Suppressor macrophage treated with lipopolysaccharide for 1 hour (primary cell): ENCODE measurements at places on chromosomes 12 and 14.

DNA sequence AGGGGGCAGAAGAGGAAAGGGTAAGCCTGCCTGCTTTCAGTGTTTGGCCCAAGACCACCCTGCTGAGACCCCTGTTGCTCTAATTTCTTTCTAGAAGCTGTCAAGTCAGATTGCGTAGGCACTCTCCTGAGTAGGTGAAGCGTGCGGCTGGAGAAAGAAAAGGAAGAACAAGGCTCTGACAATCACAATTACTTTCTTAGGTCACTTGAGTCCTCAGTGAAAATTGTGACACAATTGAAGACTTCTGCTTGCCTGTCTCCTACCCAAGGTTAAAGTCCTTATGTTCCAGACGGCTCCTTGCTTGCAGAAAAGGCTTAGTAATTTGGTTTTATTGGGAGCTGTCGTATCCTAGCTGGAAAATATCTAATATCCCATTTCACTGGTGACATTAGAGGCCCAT, 721 bp upstream of the CTSG start:
- peak; percentile 14 for DNase-seq

- DNase-seq, result no peak
These were observed 392.1 kb upstream of the DDHD1 start for GRCh38 chr14:53545217-53545616.

GRCh38 chr14:65972891-65973290, 513.3 kb upstream of the CCDC196 start:
- no peak for DNase-seq

- no peak for DNase-seq
These were observed 29.0 kb downstream of the CAPRIN2 start for GRCh38 chr12:30725739-30726138.

DNA sequence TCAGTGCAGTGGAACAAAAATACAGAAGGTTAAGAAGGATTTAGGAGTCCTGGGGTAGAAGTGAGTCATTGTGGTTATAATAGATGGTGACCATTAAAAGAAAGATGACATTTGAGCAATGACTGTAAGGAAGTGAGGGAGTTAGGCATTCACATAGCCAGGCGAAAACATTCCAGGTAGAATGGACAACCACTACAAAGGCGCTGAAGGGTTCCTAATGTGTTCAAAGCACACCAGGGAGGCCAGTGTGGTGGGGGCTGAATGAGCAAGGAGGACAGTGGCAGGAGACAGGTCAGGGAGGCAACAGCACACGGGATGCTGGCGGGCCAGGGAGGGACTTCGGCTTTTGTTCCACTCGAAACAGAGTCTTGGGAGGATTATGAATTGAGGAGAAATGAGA, 129.9 kb downstream of the NPAS3 start:
- no peak for DNase-seq

DNA sequence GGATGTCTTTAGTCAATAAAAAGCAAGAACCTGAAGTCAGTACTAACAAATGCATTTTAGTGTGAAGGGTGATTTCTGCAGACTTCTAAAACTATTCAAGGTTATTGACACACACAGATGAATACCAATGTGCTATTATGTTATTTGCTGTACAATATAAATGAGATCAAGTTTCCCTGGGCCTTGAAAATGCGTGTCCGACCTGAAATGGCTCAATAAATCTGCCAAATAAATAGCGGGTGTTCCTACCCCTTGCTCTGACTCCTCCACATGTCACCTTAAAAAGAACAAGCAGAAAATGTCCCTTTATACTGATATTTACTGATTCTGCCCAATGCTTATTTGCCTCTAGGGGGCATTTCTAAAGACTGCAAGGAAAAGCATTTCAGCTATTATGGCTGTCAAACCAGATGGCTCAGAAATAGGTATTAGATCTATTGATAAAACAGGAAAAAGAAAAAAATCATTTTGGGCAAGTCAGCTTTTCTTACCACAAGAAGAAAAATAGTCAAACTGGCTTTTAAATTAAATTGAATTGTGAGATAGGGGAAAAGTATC, 367.3 kb upstream of the KITLG start:
- no peak for DNase-seq

GRCh38 chr12:127606476-127607015, 660.4 kb upstream of the TMEM132C start:
- no peak for DNase-seq

- peak; percentile 39 for DNase-seq
These were observed 37.8 kb upstream of the PLBD1 start for GRCh38 chr12:14605401-14605989.

- DNase-seq, result no peak
These were observed 8.4 kb downstream of the B4GALNT1 start for GRCh38 chr12:57624441-57625220.

- DNase-seq, result peak; percentile 66
These were observed 25.7 kb upstream of the COCH start for GRCh38 chr14:30848449-30849240.

GRCh38 chr14:21631084-21631483, 3.7 kb downstream of the OR10G2 start:
- DNase-seq, result no peak

GRCh38 chr12:102468261-102468915, 12.0 kb downstream of the IGF1 start:
- DNase-seq, result no peak

GRCh38 chr12:47779301-47779942, 6.4 kb downstream of the SLC48A1 start:
- peak; percentile 86 for DNase-seq

GRCh38 chr12:2892246-2892645, 1.6 kb downstream of the TULP3 start:
- no peak for DNase-seq

DNA sequence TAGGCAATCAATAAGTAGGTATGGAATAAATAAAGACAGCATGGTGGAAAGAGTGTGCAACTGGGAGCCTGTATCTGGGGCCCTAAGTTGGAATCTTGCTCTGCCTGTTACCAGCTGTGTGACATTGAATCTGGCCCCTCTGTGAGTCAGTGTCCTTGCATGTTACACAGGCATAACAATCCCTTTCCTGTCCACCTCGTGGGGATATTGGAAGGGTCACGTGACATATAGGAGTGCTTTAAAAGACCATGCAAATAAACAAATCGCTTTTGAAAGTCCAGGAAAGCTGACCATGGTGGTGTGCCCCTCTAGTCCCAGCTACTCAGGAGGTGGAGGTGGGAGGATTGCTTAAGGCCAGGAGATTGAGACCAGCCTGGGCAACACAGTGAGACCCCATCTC, 51.1 kb upstream of the VRK1 start:
- no peak for DNase-seq

- no peak for DNase-seq
These were observed 17.7 kb upstream of the SFSWAP start for GRCh38 chr12:131693149-131693548.

DNA sequence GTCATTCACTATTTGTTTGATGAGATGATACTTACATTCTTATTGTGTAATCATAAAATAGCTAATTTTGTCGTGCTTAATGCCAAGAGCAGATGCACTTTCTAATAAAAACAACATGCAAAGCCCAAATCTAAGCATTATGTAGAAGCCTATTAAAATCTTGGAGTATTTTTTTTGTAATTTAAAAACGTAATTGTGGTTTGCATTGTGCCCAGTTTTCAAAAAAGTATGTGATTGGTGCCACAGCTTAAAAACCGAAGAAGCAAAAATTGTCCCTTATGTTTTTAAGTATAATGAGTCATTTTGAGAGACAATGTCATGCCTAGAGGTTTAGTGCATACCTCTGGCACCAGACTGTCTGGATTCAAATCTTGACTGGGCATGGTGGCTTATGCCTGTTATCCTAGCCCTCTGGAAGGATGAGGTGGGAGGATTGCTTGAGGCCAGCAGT, 464.8 kb upstream of the RGS6 start:
- DNase-seq, result no peak

DNA sequence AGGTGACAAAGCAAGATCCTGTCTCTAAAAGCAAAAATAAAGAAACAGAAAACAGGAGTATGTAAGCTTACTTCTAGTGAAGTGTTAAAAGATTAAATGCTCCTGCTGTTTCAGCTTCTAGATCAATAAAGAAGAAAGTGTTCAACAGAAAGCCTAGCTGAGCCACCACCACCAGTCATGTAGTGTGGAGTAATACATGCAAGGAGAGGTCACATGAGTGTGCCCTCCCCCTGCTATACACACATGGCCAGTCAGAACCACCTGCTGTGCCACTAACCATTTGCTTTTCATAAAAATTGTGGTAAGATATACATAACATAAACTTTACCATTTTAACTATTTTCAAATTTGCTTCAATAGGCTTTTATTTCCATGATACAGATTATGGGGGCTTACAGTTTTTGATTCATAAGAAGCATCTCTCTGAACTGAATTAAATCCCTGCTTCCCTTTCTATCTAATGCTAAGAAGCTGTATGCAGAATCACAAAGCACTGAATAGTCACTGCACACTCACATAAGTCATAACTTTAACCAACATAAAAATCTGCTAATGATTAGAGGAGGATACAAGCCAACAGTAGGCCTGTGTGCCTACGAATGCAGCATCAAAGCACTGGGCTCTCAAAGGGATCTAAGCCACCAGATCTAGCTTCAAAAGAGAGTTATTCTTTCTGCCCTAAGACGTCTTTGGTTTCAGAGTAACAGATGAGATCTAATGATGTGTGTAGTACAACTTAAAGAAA, 515.5 kb downstream of the C12orf50 start:
- DNase-seq, result no peak

- DNase-seq, result no peak
These were observed 28.4 kb downstream of the SARNP start for GRCh38 chr12:55789171-55789570.

DNA sequence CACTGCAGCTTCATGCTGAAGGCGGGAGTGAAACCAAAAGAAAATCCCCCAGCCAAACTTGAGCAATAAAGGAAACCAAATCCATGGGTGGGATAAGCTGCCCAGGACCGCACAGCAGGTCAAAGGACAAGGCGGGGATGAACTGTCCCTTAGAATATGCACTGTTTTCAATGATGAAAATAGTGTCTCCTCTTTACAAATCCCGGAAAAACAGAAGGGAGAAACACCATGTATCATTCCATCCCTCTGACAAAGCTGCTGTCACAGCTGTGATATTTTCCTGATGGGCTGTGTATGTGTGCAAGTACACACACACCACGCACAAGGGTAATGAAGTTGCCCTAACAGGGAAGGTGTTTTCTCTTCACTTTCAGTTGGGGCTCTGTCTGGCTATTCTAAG, 70.3 kb downstream of the ACTN1 start:
- peak; percentile 81 for DNase-seq

DNA sequence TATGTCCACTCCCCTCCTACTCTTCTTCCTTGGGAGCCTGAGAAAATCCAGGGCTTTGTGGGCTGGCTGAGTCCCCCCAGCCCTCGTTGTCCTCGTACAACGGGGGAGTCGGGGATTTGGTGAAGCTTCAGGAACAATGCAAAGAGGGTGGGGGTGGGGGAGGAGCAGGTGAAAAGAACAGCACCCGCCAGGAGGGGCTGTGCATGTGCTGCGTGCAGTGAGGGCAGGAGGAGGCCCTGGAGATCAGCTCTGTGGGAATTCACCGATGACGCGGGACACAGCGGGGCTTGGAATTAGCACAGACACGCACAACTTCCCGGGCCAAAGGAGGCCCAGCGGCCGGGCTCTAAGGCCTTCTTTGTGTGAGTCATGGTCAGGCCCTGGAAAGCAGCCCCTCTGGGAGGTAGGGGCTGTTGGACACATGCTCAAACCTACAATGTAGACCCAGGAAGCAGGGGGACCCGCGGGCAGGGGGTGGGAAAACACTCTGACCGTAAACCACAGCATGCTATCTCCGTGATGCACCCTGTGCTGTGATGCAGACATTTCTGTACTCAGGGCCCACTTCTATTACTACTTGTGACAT, 32.8 kb downstream of the RBM19 start:
- DNase-seq, result no peak
